Fibroblast of skin of abdomen (primary cell): ENCODE measurements at places on chromosomes 5 and 9.

DNA sequence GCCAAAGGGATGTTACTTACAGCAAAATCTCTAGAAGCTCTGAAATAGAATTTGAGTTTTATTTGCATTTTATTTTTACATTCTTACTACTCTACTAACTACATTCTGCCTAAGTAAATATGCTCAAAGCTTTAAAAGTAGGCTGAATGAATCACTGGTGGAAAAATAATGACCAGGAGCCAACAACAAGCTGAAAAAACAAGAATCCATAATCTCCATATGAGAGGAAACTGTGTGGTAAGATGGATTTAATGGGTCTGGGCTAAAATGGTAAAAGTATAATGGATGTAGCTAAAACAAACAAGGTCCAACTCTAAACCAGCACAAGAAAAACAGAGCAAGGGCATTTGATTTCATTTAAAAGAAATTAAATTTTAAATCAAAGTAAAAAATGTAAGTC lies 525.8 kb upstream of the FTMT start:
- DNase-seq, result peak; percentile 11

GRCh38 chr5:54243483-54244080 lies 66.8 kb downstream of the ARL15 start:
- DNase-seq, result peak; percentile 37

DNA sequence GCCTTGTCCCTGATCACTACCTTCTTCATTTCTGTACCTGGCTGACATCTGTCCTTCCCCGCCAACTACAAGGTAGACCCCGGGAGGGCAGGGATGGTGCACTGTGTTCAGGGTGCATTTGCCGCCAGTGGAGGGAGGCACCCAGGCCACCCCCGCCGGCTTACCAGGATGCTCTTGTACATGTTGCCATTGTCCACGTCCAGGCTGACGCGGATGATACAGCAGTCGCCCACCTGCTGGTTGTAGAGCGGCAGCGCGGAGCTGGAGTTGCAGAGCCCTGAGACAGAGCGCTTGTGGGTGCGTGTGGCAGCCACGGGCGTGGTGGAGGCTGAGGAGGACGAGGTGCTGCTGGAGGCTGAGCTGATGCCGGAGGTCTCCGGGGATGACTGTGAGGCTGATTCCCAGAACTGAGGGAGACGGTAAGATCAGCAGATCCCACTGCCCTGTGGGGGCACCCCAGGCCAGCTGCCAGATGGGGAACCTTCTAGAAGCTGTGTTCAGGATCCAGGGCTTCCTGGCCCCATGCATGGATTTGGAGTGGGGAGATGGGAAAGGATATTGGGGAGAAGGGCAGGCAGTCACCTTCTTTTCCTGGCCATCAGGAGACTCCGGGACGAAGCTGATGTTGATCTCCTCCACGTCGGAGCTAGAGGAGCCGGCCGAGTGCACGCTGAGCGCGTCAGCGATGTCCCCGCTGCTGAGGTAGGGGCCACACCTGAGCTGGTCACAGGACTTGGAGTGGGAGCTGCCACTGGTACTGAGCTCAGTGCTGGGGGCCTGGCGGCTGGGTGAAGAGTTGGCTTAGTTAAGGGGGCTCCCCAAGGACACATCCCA lies 19.5 kb downstream of the RALGDS start:
- no peak for DNase-seq

GRCh38 chr9:78592811-78593210 lies 295.9 kb downstream of the PSAT1 start:
- peak; percentile 95 for DNase-seq

GRCh38 chr9:90803860-90804593 lies 2.4 kb downstream of the SYK start:
- DNase-seq, result no peak

DNA sequence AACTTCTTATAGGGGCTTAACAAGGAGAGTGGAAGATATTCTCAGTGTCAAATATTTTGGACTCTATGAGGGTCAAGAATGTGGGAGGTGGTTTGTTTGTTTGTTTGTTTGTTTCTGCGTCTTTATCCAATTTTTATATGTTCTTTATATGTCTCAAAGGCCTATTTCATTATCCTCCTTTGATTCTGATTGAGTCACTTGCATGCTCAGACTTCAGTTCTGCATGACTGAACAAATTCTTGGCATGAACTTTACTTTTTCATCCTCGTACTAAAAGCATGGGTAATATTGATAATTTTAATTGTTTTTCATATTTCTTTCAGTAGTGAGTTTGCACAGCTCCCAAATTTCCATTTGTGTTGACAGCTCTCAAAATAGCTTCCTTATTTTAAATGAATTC lies 19.2 kb upstream of the ERBIN start:
- peak; percentile 62 for DNase-seq

GRCh38 chr9:129524582-129525270 lies 96.2 kb downstream of the C9orf50 start:
- DNase-seq, result no peak

GRCh38 chr5:146334074-146334533 lies 4.5 kb upstream of the POU4F3 start:
- no peak for DNase-seq

GRCh38 chr5:25393957-25394356 lies 749.2 kb upstream of the CDH10 start:
- DNase-seq, result no peak

- DNase-seq, result peak; percentile 73
Measured at GRCh38 chr9:16058131-16058549, 505.3 kb downstream of the CCDC171 start.

DNA sequence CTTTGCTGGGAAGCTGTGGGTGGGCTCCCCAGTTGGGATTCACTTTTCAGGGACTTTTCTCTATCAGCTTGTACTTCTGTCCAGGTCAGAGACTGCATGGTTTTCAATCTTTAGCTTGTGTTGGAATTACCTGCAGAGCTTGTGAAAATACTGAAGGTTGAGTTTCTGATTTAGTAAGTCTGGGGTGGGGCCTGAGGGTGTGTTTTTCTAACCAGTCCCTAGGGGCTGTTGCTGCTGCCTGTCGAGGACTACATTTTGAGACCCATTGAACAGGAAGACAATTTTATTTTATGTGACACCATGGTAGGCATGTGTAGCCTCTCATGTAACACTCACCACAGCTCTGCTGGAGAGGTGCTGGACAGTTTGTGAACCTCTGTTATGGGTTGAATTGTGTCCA lies 14.7 kb upstream of the MLANA start:
- DNase-seq, result no peak

DNA sequence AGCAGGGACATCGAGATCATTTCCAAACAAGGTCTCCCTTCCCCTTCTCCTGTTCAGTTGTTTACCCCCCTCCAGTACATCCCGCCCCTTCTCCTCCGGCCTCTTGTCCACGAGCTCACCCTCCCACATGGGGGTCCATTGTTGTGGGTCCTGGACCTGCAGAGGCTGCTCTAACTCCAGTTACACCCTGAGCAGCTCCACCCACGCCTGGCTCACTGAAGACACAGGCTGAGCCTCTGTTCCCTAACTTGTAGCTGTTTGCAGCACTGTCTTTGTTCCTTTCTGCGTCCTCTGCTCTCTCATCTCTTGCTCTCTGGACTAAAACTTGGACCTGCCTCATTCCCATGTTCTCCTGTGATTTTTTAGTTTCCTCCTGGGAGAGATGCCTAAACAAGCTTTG lies 377.5 kb downstream of the MED10 start:
- no peak for DNase-seq

DNA sequence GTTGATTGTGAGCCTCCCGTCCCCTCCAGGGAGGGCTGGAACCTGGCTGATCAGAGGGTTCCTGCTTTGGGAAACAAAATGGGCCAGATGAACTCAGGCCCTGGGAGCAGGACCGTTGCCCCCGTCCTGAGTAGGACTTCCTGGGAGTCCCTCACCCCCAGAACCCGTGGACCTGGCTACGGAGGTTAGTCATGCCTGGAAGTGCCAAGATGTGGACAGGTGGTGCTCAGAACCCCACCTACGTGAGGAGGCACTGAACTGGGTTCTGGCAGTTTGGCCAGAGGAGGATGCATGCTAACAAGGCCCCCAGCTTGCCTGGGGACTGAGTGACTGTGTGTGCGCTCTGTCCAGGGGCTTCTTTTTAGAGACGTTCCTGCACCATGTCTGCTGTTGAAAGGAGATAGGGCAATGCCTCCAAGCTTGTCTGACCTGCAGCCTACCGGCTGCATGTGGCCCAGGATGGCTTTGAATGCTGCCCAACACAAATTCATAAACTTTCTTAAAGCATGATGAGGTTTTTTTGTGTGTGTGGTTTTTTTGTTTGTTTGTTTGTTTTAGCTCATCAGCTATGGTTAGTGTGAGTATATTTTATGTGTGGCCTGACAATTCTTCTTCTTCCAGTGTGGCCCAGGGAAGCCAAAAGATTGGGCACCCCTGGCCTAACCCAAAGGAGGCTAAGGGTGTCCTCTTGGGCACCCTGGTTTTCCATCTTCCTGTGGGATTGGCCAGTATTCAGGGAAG lies 1.8 kb upstream of the DAB2IP start:
- DNase-seq, result no peak

- peak; percentile 29 for DNase-seq
Measured at GRCh38 chr9:79080536-79080935, 491.2 kb upstream of the TLE4 start.

GRCh38 chr9:132183134-132183533 lies 21.3 kb downstream of the NTNG2 start:
- no peak for DNase-seq

DNA sequence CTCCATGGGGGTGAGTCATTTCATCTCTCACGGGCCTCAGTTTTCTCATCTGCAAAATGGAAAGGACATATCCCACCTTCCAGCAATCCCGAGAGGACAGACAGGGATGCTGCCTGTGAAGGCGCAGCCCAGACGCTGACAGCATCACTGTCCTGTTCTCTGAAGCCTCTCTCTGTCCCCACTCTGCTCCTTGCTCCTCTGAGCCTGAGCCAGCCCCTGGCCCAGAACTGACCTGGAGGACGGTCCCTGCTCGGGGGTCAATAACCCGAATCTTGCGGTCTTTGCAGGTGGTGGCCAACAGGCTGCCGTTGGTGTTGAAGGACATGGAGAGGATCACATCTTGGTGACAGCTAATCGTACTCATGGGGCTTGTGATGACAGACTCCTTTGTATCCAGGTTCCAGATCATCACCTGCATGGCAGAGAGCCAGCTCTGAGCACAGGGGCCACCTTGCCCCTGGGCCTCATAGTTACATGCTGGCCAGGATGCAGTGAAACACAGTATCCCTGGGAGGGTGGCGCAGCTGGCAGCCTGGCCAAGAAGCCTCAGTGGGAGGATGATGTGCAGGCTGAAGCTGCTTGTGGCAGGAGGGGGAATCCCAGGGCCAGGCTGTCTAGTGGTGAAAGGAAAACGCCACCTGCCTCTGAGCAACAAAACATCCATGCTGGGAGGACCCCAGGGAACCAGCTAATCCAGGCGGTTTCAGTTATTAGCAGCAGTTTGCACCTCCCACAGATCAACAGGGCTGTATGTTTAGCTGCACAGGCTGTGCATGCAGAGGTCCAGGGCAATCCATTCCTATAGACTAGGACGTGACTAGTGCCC lies 14.0 kb upstream of the TRIM14 start:
- DNase-seq, result no peak

GRCh38 chr5:159049844-159050315 lies 49.8 kb downstream of the EBF1 start:
- peak; percentile 70 for DNase-seq

DNA sequence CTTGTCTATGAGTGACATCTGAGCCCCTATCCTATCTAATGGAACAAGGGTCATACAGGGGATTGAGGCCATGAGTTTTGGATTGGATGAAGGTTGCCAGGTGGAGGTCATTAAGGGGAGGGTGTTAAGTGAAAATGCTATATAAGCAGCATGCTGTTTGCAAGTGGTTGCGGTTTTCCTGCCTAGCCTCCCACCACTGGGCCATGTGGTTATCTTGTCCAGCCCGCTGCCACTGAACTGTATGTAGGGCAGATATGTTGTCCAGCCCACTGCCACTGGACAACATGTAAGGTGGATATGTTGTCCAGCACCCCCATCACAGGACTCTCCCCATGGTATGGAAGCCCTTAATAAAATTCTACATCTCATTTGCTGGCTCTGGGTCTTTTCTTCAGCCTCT lies 200.0 kb downstream of the FGF10 start:
- DNase-seq, result no peak

GRCh38 chr5:83101514-83101913 lies 24.2 kb downstream of the XRCC4 start:
- DNase-seq, result no peak

DNA sequence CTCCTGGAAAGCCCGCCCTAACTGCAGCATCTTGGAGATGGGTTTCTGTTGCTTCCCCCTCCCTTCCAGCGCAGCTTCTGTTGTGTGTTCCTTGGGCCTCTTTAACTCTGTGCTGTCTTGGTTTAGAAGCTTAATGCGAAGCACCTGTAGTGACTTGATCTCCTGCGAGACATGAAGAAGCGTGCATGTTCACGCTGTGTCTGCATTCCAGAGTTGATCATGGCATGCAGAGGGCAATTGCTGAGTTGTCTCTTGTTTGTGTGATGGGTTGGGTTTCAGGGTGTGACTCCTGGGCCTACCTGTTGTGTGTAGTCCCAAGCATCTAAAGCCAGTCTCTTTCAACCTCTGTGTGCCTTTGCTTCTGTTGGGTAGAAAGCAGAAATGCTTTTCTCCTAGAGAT lies 155.6 kb downstream of the SMARCA2 start:
- DNase-seq, result no peak

DNA sequence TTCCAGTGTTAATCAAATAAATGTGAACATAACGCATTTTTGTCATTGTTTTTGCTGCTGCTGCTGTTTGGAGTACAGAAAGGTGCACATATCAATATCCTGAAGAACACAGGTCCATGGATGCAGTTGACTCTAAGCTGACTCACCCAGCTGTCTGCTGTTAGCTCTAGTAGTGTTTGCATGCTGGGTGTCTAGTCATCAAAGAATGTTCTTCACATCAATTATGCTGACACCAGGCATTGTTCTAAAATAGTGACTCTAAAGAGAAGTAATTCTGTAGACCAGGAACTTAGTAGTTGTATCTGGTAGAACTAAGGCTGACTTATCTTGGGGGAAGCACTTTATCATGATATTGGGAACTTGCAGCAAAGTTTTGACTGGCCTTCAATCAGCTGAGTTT lies 55.7 kb upstream of the DPYSL3 start:
- peak; percentile 77 for DNase-seq

- DNase-seq, result no peak
Measured at GRCh38 chr9:77616191-77616590, 31.9 kb downstream of the GNA14 start.

DNA sequence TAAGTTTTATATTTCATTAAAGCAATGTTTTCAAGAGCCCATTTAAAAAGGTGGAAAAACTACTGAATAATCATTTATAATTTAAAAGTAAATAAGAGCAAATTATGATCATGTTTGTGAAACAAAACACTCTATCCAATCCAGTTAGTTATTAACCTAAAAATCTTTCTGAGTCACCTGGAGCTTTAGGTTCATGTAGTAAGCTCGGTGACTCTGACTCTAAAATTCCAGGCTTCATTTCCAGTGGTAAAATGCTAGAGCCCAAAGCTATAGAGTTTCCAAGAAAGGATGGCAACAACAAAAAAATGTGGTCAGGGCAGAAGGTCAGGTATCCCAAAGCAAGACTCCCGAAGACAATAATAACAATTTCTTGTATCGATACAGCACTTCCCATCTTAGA lies 76.1 kb upstream of the SPOCK1 start:
- DNase-seq, result no peak
